Urothelium cell line (cell line): ENCODE measurements at places on chromosomes 1 and 21.

GRCh38 chr1:19330449-19331135 is 18.5 kb downstream of the SLC66A1 start:
- DNase-seq: no peak

- DNase-seq: no peak
Observed at GRCh38 chr1:76068953-76069561, 5.5 kb upstream of the ST6GALNAC3 start.

- no peak for DNase-seq
Observed at GRCh38 chr1:155840386-155840785, 16.6 kb downstream of the GON4L start.

DNA sequence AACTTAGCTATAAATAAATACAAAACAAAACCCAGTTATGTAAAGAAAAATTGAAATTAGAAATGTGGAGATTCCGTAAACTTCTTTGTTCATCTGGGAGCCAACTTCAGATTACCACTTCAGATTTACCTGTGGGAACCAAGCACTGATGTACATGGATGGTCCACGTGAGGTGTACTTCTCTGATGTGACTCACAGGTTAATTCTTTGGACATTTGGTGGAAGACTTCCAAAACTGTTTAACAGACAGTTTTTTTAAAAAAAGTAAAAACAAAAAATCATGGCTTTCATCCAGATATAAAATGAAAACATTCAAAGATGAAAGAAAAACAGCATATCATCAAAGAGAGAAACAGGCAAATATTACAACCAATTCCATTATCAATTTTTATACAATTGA is 92.0 kb downstream of the MAST2 start:
- no peak for DNase-seq

- no peak for DNase-seq
Observed at GRCh38 chr1:13881385-13882088, 181.5 kb downstream of the PRDM2 start.

DNA sequence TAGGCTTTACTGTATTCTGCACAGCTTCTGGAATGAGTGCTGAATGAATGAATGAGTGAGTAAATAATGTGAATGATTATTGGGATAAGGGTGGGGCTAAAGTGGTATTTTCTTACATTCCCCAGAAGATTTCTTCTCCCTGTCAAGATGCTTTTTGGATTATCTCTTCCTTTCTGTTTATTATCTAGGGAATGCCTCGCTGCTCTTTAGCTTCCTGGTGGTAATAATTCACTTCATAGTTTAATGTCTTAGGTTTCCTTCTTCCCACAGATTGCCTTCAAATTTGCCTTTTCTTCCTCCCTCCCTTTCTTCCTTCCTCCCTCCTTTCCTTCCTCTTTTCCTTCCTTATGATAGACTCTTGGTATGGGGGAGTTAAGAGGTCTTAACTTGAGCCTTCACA is 24.0 kb downstream of the DDR2 start:
- DNase-seq: no peak

- no peak for DNase-seq
Observed at GRCh38 chr1:84398175-84399155, at the start of gene DNASE2B. TSS of gene DNASE2B (plus strand) at chr1:84398484. CDS start at chr1:84398565, 81 bp downstream.

- no peak for DNase-seq
Observed at GRCh38 chr21:43745772-43746517, 27.0 kb downstream of the PDXK start.

DNA sequence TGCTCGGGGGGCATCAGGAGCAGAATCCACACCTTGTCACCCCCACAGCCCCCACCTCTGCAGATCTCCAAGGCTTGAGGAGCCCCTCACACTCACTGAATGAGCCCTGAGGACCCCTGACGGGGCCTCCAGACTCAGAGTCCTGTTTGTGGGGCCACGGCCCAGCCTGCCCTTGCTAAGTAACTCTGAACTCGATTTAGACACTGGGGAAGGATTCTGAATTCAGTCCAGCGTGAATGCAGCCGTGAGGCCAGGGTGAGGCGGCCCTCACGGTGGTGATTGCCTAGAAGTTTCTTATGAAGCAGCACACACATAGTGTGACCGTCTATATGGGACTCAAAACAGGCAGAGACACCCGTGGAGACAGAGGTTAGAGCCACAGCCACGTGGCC is 58.9 kb upstream of the ADARB1 start:
- no peak for DNase-seq

GRCh38 chr1:94031154-94031553 is 89.8 kb downstream of the ABCA4 start:
- no peak for DNase-seq

DNA sequence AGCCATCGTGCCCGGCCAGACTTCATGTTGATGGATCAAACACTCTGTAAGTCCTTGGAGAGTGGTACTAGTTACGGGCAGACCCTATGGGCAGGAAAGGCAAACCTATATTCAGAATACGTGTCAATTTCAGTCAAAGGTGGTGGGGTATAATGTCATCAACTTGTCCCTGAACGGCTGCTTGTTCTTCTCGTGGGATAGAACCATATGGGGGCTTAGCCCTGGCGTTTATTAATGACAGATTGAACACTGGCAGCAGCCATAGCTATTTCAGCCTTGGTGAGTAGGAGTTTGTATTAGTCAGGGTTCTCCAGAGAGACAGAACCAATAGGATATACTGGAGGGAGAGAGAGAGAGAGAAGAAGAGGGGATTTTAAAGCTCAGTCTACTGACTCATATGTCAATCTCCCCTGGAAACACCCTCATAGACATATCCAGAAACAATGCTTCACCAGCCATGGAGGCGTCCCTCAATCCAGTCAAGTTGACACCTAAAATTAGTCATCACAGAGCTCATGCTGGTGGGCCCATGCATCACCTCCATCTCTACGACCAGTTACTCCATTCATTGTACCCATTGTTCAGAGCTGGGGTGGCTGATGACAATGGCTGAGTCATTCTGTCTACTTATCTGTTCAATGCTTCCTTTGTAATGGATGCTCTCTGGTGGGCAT is 16.1 kb upstream of the AQP10 start:
- peak; percentile 52 for DNase-seq

GRCh38 chr1:67143966-67144365 is 9.2 kb upstream of the C1orf141 start:
- no peak for DNase-seq
